ENCODE measurements at places on chromosomes 2 and 18. TPM values are rescaled to one million over a fixed set of nuclear protein-coding genes. Genes with fewer than 3 reads are reported as not detected.

SERPINB3 gene
- total RNA-seq, result 0.23 TPM

- no peak for DNase-seq
Measured at GRCh38 chr2:27735263-27735904, 36.1 kb upstream of the MRPL33 start.

DNA sequence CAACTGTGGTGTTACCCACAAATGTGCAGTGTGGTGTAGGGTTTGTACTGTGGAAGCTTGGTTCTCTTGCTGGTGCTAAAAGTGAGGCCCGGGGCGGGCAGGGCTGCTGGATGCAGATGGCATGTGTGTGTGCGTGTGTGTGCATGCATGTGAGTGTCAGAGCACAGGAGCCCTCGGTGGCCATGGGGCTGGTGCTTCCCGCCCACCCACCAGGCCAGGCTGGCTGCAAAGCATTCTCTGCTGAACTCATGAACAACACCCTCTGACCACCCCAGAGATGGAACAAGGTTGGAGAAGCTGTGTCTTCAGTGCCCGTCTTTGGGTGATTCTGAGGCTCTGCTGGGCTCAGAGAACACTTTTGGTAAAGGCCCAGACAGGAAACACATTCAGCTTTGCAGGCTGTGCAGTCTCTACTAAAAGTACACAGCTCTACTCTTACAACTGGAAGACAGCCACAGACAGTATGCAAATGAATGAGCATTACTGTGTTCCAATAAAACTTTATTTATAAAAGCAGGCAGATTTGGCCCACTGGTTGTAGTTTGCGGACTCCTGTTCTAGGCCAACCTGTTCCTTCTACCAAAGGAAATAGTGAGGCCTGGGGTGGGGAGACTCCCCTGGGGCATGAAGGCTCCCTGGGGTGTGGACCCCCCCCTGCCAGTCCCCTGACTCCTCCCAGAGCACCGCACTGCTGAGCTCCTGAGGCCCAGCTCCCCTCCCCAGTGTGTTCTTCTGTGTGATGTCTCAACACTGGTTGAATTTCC, 225.3 kb upstream of the HDAC4 start:
- DNase-seq, result no peak

DNA sequence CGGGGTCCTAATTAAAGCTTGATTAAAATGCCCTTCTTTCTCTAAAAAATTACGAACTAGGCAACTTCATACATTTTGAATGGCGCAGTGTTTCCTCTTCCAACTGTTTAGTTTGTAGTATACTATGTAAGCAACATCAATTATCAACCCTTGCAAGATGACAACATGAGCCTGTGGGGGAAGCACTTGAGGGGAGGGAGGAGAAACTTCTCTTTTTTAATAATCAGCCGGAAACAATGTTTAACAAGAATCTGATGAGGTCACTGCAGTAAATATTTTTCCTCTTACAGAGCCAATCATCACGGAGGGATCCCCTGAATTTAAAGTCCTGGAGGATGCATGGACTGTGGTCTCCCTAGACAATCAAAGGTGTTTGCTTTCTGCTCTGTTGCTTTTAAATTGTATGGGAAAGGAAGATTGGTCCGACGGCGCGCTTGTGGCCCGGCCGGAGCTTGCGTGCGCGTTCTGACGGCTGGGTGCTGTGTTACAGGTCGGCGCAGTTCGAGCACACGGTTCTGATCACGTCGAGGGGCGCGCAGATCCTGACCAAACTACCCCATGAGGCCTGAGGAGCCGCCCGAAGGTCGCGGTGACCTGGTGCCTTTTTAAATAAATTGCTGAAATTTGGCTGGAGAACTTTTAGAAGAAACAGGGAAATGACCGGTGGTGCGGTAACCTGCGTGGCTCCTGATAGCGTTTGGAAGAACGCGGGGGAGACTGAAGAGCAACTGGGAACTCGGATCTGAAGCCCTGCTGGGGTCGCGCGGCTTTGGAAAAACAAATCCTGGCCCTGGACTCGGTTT, 5.3 kb upstream of the DLX1 start:
- DNase-seq, result no peak

- no peak for DNase-seq
Measured at GRCh38 chr2:142834021-142834420, 43.4 kb upstream of the KYNU start.

DNA sequence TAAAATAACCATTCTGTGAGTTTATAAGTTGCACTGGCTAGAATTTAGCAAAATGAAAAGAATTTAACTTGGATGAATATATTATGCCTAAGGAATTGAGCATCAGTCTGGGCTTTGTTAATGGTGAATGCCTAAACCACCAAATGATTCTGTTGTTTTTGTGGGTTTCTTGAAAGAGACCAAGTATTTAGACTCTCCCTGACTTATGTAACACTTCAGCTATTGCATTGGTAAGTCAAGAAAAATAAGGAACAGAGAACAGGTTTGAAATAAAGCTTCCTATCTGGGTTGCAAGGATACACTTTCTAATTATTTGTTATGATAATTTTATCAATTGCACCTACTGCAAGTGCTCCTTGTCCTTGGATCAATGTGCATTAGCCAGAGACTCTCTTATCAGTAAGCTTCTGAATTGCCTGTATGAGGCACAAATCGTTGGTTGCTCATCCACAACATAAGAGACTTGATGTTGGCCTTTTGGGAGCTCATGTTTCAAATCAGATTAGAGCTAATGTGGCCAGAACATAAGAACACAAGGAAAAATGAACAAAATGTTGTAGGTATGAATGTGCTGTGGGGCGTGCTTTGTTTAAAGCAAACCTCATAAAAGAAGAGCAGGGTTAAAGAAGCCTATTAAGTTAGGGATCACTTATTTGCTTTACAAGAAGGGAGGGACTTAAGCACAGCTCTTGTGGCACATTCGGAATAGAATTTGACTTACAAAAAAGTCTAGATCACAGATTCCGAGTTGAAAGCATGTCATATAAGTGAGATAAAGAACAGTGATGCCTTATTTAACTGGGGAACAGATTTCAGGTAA, 37.2 kb downstream of the PRKCE start:
- DNase-seq, result no peak

CDH19 gene
- total RNA-seq, result 60.2 TPM

GRCh38 chr2:132780651-132781050, 110.6 kb upstream of the LYPD1 start:
- DNase-seq, result no peak

SPRED2 gene
- 20.4 TPM for total RNA-seq

GRCh38 chr2:164599954-164600589, 21.2 kb downstream of the GRB14 start:
- DNase-seq, result peak; percentile 76

DNA sequence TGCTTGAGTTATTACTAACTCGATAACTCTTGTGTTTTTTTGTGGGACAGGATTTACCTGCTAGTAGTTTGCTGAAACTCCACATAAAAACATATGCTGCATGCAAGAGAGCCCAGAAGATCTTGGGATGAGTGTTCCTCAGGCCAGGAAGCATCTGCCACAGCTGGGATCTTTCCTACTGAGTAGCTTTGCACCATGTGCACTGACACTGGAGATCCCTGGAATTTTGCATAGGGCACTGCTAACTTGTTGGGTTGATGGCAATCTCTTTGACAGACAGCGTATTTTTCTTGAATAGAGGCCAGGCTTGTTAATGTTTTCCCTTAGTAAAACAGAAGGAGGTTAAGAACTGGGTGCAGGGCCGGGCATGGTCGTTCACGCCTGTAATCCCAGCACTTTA, 808 bp upstream of the SERPINB11 start:
- DNase-seq, result peak; percentile 52

DNA sequence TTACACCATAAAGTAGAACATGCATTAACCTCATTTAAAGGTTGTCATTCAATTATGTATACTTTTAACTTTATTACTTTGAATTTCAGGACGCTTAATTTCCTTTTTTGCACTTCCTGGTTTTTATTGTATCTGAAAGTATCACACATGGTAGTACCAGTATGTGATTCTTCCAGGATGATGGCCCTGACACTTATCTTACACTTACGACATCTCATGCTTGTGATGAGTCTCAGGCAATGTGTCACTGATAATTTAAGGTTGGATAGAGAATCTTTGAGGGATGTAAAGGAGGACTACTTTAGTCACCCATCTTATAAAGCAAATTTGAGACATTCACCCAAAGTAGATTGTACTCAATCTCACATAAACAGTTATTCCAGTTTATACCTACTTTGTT, 74.9 kb downstream of the ABCA12 start:
- no peak for DNase-seq

DNA sequence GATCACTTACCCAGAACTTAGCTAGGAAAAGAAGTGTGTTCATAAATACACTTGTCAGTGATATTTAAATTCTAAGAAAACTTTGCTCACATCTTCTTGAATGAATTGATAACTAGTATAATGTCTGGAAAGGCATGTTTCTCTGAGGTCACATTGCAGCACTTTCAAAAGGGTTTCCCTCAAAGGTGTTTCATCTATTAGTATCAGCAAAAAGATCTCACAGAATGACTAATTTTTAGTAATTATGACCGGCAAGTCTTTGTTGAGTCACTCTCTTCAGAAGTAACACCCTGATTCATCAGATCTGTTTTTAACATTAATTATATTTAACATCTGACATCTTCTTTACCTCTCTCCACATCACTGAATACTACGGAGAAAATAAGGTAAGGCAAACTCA, 222.3 kb downstream of the IKZF2 start:
- DNase-seq, result no peak

DNA sequence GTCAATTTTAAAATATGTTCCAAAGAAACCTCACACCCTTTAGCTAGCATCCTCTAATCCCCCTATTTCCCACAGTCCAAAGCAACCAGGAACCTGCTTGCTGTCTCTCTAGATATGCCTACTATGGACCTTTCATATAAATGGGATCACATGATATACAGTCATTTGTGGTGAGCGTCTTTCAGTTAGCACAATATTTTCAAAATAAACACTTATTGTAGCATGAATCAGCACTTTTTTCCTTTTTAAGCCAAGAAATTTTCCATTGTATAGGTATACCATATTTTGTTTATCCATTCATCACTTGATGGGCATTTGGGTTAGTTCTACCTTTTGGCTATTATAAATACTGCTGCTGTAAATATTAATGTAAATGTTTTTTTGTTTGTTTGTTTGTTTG, 223.0 kb upstream of the DOK6 start:
- DNase-seq, result no peak

NT5C1B gene
- not detected for total RNA-seq

- DNase-seq, result no peak
Measured at GRCh38 chr2:239163688-239164334, 237.0 kb downstream of the HDAC4 start.

- DNase-seq, result no peak
Measured at GRCh38 chr2:233081232-233081730, 21.1 kb downstream of the INPP5D start.

- DNase-seq, result no peak
Measured at GRCh38 chr2:122322815-122323214, 567.4 kb downstream of the TSN start.
